ENCODE measurements at places on chromosomes 12 and 14. TPM values are rescaled to one million over a fixed set of nuclear protein-coding genes. Genes with fewer than 3 reads are reported as not detected.
A peak's percentile ranks its signal among the peaks of the same experiment; 100 is the strongest.

GRCh38 chr12:130463275-130463658 is 125.6 kb downstream of the PIWIL1 start:
- no peak overlapping the region for H3K4me3 ChIP-seq
- no peaks in the 10 kb centered on the region for H3K4me1 ChIP-seq
- DNase-seq, result no peak
- H3K36me3 ChIP-seq, result no peaks in the 10 kb centered on the region
- no peak overlapping the region for H3K27ac ChIP-seq

- H3K27me3 ChIP-seq, result no peaks in the 10 kb centered on the region
- H3K4me3 ChIP-seq, result no peak overlapping the region
- no peak overlapping the region for H3K27ac ChIP-seq
- DNase-seq, result no peak
Observed at GRCh38 chr14:99564926-99565259, 39.1 kb downstream of the CCDC85C start.

GRCh38 chr12:46443594-46444263 is 71.2 kb upstream of the SLC38A2 start:
- no peak overlapping the region for H3K4me3 ChIP-seq
- H3K36me3 ChIP-seq, result no peaks in the 10 kb centered on the region
- no peak for DNase-seq
- H3K27me3 ChIP-seq, result no peaks in the 10 kb centered on the region
- H3K27ac ChIP-seq, result no peak overlapping the region
- no peaks in the 10 kb centered on the region for H3K4me1 ChIP-seq

GRCh38 chr12:12024911-12025682 is 45.6 kb upstream of the BCL2L14 start:
- H3K27me3 ChIP-seq, result no peaks in the 10 kb centered on the region
- H3K4me1 ChIP-seq, result no peaks in the 10 kb centered on the region
- H3K36me3 ChIP-seq, result no peaks in the 10 kb centered on the region
- H3K4me3 ChIP-seq, result no peak overlapping the region
- no peak overlapping the region for H3K27ac ChIP-seq

- no peak for DNase-seq
- H3K36me3 ChIP-seq, result no peaks in the 10 kb centered on the region
- no peaks in the 10 kb centered on the region for H3K4me1 ChIP-seq
- no peaks in the 10 kb centered on the region for H3K27me3 ChIP-seq
- no peak overlapping the region for H3K4me3 ChIP-seq
- H3K27ac ChIP-seq, result no peak overlapping the region
Observed at GRCh38 chr12:65540140-65540539, 261.7 kb downstream of the MSRB3 start.

- peak overlapping the region; percentile 60 for H3K4me3 ChIP-seq
- H3K36me3 ChIP-seq, result no peaks in the 10 kb centered on the region
- no peak for DNase-seq
- no peak overlapping the region for H3K27ac ChIP-seq
- peaks cover 6% of the 10 kb centered on the region for H3K27me3 ChIP-seq
Observed at GRCh38 chr14:104794631-104794992, 936 bp downstream of the AKT1 start.

DNA sequence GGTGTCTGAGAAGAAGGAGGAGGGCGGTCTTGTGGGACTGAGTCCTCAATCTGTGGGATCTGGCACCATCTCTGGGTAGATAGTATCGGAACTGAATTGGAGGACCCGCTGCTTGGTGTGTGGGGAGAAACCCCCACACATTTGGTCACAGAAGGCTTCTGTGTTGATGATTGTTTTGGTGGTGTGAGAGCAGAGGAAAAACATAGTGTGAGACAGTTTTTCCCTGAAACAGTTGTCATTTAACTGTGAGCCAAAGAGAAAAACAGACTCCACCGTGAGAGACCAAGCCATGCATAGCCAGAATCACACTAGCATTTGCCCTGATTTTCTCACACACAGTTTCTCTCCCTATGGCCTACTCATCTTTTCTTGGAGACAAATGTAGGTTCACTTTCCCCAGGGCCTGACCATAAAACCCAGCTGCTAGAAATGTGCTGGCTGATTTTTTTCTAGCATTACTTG is 91.4 kb upstream of the FLRT2 start:
- no peak for DNase-seq
- no peaks in the 10 kb centered on the region for H3K4me1 ChIP-seq
- H3K36me3 ChIP-seq, result no peaks in the 10 kb centered on the region
- no peak overlapping the region for H3K4me3 ChIP-seq
- H3K27me3 ChIP-seq, result no peaks in the 10 kb centered on the region
- no peak overlapping the region for H3K27ac ChIP-seq

- H3K4me1 ChIP-seq, result peaks cover 9% of the 10 kb centered on the region
- H3K4me3 ChIP-seq, result no peak overlapping the region
- H3K36me3 ChIP-seq, result no peaks in the 10 kb centered on the region
- H3K27ac ChIP-seq, result no peak overlapping the region
Observed at GRCh38 chr12:23099604-23100003, 474.6 kb downstream of the ETNK1 start.

DNA sequence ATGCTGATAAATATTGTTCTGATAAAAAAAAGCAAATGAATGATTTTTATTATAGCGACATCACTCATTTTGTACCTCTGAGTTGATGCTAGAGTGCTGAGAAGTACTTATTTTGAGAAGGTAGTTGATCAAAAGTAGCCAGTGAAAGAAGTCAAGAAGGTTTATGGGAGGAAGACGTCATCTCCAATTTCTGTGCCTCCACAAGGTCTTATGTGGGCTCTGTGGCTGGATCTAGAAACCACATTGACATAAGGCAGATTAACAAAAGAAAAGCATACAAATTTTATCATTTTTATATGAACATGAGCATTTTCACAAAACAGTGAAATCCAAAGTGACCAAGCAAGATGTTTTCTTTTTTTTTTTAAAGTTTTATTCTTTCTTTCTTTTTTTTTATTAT is 289.5 kb upstream of the FAR2 start:
- H3K4me3 ChIP-seq, result no peak overlapping the region

- H3K36me3 ChIP-seq, result no peaks in the 10 kb centered on the region
- no peaks in the 10 kb centered on the region for H3K27me3 ChIP-seq
- no peak overlapping the region for H3K4me3 ChIP-seq
- no peaks in the 10 kb centered on the region for H3K4me1 ChIP-seq
- DNase-seq, result no peak
Observed at GRCh38 chr12:62601765-62602164, 135.1 kb downstream of the MON2 start.

DNA sequence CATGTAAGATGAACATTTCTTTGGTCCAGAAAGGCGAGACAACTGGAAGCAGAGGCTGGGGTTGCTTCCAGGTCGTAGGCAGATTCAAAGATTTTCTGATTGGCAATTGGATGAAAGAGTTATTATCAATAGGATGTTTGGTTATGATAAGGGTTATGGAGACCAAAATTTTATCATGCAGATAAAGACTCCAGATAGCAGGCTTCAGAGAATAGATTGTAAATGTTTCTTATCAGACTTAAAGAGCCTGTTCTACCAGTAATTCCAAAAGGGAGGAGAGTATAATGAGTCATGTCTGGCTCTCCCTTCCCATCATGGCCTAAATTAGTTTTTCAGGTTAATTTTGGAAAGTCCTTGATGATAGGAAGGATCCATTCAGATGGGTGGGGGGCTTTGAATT is 55.6 kb downstream of the C14orf39 start:
- H3K4me3 ChIP-seq, result no peak overlapping the region
- DNase-seq, result no peak
- no peaks in the 10 kb centered on the region for H3K27me3 ChIP-seq
- H3K4me1 ChIP-seq, result no peaks in the 10 kb centered on the region

GRCh38 chr12:27474344-27474743 is 27.8 kb downstream of the SMCO2 start:
- no peaks in the 10 kb centered on the region for H3K4me1 ChIP-seq
- H3K27me3 ChIP-seq, result no peaks in the 10 kb centered on the region
- no peaks in the 10 kb centered on the region for H3K36me3 ChIP-seq
- no peak overlapping the region for H3K27ac ChIP-seq

GRCh38 chr14:93832665-93833064 is 44.4 kb upstream of the PRIMA1 start:
- no peaks in the 10 kb centered on the region for H3K4me1 ChIP-seq
- DNase-seq, result no peak
- H3K36me3 ChIP-seq, result no peaks in the 10 kb centered on the region
- no peaks in the 10 kb centered on the region for H3K27me3 ChIP-seq
- H3K4me3 ChIP-seq, result no peak overlapping the region

GRCh38 chr12:8446642-8447547 is 8.9 kb upstream of the CLEC6A start:
- DNase-seq, result no peak
- H3K4me3 ChIP-seq, result no peak overlapping the region
- H3K27me3 ChIP-seq, result no peaks in the 10 kb centered on the region
- H3K27ac ChIP-seq, result no peak overlapping the region
- H3K4me1 ChIP-seq, result no peaks in the 10 kb centered on the region
- H3K36me3 ChIP-seq, result no peaks in the 10 kb centered on the region

- H3K4me3 ChIP-seq, result peak overlapping the region; percentile 63
- no peak for DNase-seq
- H3K27ac ChIP-seq, result no peak overlapping the region
- peaks cover 24% of the 10 kb centered on the region for H3K4me1 ChIP-seq
- peaks cover 78% of the 10 kb centered on the region for H3K27me3 ChIP-seq
Observed at GRCh38 chr14:60648249-60648933, 886 bp downstream of the SIX1 start.

DNA sequence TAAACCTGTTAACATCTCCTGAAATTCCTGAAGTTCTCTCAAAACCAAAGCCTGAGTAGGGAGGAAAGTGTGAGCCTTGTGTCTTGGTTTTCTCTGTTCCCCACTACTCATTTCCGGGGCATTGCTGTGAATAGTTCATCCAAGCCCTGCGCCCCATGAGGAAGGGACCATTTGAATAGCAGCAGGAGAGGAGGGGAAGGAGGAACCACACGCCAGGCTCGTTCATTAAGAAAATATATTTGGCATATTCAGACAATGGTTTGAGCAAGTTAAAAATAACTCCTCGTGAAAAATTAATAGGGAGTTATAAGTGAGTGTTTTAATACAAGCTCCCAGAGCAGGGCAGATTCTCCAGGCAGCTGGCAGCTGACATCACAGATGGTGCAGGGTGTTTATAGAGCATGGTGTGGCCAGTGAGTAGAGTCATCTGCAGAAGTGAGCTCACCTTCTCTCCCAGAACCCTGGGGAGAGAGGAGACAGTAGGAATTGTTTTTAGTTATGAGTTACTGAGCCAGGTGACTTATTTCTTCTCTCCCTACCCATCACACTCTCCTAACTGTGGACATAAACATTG is 29.5 kb upstream of the CISTR start:
- no peak overlapping the region for H3K4me3 ChIP-seq
- no peak for DNase-seq
- H3K4me1 ChIP-seq, result no peaks in the 10 kb centered on the region
- no peaks in the 10 kb centered on the region for H3K36me3 ChIP-seq
- no peak overlapping the region for H3K27ac ChIP-seq

DNA sequence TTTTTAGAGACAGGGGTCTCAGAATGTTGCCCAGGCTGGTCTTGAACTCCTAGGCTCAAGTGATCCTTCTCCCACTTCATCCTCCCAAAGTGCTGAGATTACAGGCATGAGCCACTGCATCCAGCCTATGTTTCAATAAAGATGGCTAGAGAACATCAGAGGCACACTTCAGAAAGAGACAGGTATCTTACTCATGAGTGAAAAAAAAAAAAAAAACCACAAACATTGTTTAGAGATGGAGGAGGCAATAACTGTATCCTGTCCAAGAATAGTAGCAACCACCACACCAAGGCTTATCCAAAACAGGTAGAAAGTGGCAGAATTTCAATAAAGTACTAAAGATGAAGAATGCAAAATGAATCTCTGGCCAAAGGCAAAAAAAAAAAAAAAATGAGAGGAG is 30.3 kb downstream of the EEA1 start:
- H3K27ac ChIP-seq, result no peak overlapping the region
- no peaks in the 10 kb centered on the region for H3K27me3 ChIP-seq
- no peak for DNase-seq
- no peaks in the 10 kb centered on the region for H3K36me3 ChIP-seq

- H3K4me3 ChIP-seq, result no peak overlapping the region
- no peaks in the 10 kb centered on the region for H3K36me3 ChIP-seq
- H3K27me3 ChIP-seq, result no peaks in the 10 kb centered on the region
- no peak overlapping the region for H3K27ac ChIP-seq
- DNase-seq, result no peak
Observed at GRCh38 chr14:106380740-106381139, 854.4 kb downstream of the TMEM121 start.

The TDRD9 gene
- total RNA-seq, result not detected

The KLRC4 gene
- not detected for total RNA-seq

The HOXC13 gene
- total RNA-seq, result not detected

The CRIP2 gene
- total RNA-seq, result 4.0 TPM

The KRT75 gene
- total RNA-seq, result not detected

The BHLHE41 gene
- 3.4 TPM for total RNA-seq

The PRB2 gene
- total RNA-seq, result not detected

The BMP4 gene
- total RNA-seq, result 5.9 TPM

The IL22 gene
- not detected for total RNA-seq

The FGF6 gene
- total RNA-seq, result not detected

The NYNRIN gene
- 18.3 TPM for total RNA-seq

The PYGL gene
- 46.6 TPM for total RNA-seq

The ABHD12B gene
- total RNA-seq, result 102 TPM

The PPFIBP1 gene
- total RNA-seq, result 31.3 TPM

The NKX2-1 gene
- total RNA-seq, result not detected
